ENCODE measurements at places on chromosomes 3 and 15.

DNA sequence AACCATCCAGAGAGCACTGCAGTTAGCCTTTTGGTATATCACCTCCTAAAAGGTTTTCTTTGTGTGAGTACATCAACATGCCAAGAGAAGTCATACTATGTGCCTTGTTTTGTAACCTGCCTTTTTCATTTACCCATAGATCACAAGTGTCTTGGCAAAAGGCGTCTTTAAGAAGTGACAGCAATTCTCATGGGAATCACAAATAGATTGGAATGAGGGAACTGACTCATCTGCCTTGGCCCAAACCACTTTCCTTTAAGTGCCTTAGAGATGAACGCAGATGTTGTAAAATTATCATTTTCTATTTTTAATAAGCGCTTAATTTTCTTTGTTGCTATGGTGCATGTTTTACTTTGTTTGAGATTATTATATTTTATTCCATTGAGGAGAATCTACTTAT lies 20.7 kb upstream of the POMGNT2 start:
- no peak for DNase-seq

- DNase-seq = no peak
Measured at GRCh38 chr15:78726870-78727551, 84.3 kb downstream of the ADAMTS7 start.

GRCh38 chr3:122745369-122746021 lies 48.1 kb downstream of the HSPBAP1 start:
- DNase-seq = peak; percentile 72

DNA sequence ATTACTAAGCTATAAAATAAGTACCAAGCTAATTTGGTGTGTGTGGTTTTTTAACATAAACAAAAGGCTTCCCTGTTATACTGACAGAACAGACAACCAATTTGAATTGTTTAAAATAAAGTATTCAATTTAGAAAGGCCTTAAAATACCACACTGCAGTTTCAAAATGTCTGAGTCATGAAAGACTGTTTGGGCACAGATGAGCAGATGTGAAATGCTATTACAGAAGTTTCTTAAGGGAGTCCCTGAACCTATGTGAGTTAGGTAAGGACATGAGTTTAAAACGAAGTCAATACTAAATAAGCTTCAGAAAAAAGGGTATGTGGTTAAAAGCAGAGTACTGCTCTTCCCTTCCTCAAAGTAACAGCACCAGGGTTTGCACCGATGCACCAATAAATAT lies 69.7 kb upstream of the SETMAR start:
- no peak for DNase-seq

- DNase-seq = no peak
Measured at GRCh38 chr3:104990758-104991157, 376.0 kb upstream of the ALCAM start.

DNA sequence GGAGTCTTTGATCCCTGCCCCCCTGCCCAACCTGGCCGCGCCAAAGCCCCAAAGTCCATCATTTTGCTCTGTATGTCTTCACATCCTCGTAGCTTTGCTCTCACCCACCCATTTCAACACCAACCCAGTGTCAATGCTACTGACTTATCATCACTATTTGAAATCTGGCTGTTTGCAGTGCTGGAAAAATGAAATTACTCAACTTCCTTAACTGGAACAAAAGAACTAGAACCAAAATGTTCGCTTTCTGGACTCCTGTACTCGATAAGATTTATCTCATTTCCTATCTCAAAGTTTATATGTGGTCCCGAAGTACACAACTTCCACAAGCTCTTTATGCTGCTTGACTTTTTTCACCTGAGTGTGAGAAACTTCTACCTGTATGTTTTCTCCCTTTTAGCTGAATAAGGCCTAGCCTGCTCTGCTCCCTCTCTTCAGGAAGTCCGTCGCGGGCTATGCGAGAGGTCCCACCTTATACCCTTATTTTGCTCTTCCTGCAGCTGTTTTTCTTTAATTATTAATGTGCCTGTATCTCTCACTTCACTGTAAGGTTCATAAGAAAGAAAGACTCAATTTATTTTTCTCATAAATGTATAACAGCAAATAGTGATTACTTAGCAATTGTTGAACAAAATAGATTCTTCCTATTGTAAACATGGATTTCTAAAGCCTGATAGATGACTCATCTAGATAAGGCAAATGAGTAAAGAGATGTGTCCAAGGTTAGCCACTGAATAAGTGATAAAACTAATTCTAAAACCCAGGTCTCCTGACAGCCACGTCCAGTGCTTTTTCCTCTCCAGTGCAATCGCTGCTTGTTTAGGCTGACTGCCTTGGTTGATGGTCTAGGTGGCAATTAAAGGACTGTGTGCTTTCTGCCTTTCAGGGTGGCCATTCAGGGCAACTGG lies 464.1 kb upstream of the TPRG1 start:
- DNase-seq = no peak

GRCh38 chr3:50649451-50649931 lies 25.2 kb upstream of the DOCK3 start:
- DNase-seq = no peak

GRCh38 chr15:86773736-86774135 lies 694.1 kb downstream of the AGBL1 start:
- DNase-seq = no peak

GRCh38 chr3:133246119-133246518 lies 153.7 kb upstream of the BFSP2 start:
- no peak for DNase-seq

DNA sequence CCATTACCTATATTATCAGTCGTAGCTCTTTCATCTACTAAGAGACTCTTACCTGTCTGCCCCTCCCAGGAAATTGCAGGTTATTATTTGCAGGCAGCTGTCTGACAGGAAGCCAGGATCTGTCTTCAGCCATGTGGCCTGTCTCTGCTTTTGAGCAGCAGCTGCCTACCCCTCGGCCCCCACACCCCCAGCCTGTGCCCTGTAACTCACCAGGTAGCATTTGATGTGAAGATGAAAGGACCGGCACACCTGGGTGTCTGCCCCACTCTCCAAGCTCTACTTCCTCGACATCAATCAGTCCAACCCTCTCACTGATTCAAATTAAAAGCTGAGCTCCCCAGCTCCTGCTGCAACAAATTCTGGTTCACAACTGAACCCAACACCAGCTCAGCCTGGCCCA lies 197.2 kb upstream of the CTNNB1 start:
- DNase-seq = no peak

- DNase-seq = no peak
Measured at GRCh38 chr3:46860017-46860809, 3.0 kb downstream of the MYL3 start.

- no peak for DNase-seq
Measured at GRCh38 chr3:47424434-47425382, 43.9 kb downstream of the PTPN23 start.

GRCh38 chr3:135751991-135752390 lies 213.5 kb upstream of the PPP2R3A start:
- no peak for DNase-seq

- no peak for DNase-seq
Measured at GRCh38 chr3:50172626-50173220, 17.6 kb downstream of the SEMA3F start.

GRCh38 chr3:169072494-169072893 lies 591.0 kb downstream of the MECOM start:
- no peak for DNase-seq

DNA sequence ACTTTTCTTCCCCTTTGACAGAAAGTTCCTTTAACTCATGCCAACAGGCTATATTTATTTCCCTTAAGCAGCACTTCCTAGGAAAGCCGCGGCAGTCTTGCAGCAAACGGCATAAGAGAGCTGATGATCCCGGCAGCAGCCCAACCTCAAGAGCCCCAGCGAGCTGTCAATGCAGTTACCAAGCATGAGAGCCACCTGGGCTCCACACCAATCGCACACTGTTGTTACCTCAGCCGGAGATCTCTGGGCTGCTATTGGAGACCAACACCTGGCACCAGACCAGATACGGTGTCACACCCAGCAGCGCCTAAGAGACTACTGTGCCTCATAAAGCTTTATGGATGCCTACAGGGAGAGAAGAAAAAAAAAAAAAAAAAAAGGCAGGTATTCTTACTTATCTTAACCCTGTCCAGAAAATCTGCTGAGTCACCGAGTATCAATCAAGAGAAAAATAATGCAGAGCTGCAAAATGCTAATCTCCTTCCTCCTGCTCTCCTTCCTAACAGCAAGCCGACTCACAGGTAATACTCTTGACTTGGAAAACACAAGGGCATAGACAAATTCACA lies 11.7 kb downstream of the ABCC5 start:
- peak; percentile 87 for DNase-seq

GRCh38 chr3:16875876-16876550 lies 8.7 kb upstream of the PLCL2 start:
- DNase-seq = no peak

All from retinal pigment epithelial cell (primary cell).